ENCODE measurements at places on chromosomes 11 and 22. TPM values are rescaled to one million over a fixed set of nuclear protein-coding genes. Genes with fewer than 3 reads are reported as not detected.
A peak's percentile ranks its signal among the peaks of the same experiment; 100 is the strongest.

- DNase-seq, result no peak
Measured at GRCh38 chr22:45329530-45329936, 19.8 kb downstream of the FAM118A start.

DNA sequence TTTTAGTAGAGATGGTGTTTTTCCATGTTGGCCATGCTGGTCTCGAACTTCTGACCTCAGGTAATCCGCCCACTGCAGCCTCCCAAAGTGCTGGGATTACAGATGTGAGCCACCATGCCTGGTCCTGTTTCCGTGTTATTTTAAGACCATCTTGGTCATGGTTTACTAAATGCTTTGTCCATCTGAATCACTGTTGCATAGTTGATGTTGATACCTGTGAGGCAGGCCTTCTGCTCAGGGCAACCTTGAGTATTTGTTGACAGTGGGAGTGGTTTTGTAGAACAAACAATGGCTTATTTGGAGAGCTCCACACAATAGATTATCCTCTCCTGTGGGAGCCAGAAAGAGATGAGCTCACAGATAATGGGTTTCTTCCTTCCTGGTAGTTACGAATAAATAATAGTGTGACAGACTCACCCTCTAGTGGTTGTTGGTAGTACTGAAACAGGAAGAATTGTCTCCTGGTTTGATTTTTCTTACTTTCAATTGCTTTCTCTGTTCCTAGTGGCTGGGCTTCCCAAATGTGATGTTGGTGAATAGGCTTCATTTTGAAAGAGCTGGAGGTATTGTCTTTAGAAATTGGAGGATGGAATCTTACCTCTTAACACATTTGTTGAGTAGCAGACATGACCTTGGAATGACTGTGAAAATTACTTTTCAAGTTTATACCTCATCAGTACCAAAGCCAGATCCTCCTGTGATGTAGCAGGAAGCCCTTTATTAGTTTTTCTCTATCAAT is 39.0 kb downstream of the CTNND1 start:
- DNase-seq, result peak; percentile 78

The A4GALT gene
- 9.0 TPM for total RNA-seq

- DNase-seq, result no peak
Measured at GRCh38 chr22:30347255-30347892, 9.3 kb downstream of the SF3A1 start.

The C2CD2L gene
- total RNA-seq, result 4.5 TPM

DNA sequence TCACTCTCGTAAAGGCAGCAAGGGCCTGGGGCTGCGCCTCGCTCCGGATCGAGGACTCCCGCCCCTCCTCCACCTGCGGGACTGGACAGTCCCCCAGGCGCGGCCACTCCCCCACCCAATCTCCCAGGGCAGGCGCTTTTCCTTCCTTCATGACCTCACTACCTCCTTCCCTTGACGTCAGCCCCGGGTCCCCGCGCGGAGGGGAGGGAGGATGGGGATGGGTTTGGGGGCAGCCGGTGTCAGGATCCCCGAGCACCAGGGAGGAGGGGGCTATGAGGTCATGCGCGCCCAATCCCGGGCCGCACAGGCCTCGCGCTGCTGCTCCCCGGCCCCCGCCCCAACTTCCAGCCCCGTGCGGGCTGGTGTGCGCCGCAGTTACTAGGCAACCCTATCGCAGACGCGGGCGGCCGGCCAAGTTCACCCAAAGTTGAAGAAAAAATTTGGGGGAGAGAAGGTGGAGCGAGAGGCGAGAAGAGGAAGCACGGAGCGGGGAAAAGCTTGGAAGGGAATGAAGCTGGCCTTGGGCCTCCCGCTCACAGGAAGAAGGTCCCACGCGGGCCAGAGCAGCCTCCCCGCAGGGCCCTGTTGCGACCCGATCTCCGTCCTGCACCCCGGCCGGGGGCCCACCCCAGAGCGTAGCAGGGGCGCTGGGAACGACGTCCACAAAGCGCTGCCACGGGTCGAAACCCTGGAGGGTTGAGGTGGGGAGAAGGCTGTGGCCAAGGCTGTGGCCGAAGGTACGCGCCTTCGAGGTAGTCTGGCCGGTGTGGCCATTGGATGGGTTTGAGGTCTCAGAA is 8.3 kb downstream of the WT1 start:
- DNase-seq, result no peak

The APOL1 gene
- total RNA-seq, result 12.9 TPM

The PRR33 gene
- not detected for total RNA-seq

- DNase-seq, result peak; percentile 86
Measured at GRCh38 chr22:35838855-35839576, 121.3 kb downstream of the APOL5 start.

The USP2 gene
- under 0.01 TPM for total RNA-seq

DNA sequence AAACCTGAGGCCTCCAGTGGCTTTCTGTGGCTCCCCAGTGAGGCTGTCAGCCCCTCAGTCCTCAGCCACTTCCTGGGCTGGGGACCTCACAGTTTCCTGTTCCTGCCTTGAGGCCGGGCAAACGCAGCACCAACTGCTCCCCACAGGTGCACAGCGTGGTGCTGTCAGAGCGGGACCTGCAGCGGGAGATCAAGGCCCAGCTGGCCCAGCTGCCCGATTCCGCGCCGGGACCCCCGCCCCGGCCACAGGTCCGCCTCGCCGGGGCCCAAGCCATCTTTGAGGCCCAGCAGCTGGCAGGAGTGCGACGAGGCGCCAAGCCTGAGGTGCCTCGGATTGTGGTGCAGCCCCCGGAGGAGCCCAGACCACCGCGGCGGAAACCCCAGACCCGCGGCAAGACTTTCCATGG is 5.4 kb downstream of the TBC1D10C start:
- no peak for DNase-seq

- DNase-seq, result no peak
Measured at GRCh38 chr11:77379253-77379652, 77.8 kb upstream of the GDPD4 start.

The OR52A5 gene
- total RNA-seq, result not detected

The MUC5AC gene
- total RNA-seq, result not detected

DNA sequence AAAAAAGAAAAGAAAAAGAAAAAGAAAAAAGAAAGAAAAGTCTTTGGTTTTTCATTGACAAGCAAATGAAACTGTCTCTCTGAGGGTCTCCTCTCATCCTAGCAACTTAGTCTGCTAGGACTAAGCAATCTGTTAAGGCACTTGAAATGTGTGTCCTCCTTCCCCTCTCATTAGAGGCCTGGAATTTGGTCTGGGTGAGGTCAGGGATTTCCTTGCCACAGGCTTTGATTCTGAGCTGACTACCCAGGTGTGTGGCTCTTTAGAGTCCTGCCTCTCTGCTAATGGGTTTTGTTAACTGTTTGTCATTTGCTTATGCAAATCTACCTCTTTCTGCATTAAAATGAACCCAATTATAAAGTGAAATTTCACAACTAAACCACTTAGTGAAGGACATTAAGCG is 18.3 kb upstream of the PKNOX2 start:
- no peak for DNase-seq

DNA sequence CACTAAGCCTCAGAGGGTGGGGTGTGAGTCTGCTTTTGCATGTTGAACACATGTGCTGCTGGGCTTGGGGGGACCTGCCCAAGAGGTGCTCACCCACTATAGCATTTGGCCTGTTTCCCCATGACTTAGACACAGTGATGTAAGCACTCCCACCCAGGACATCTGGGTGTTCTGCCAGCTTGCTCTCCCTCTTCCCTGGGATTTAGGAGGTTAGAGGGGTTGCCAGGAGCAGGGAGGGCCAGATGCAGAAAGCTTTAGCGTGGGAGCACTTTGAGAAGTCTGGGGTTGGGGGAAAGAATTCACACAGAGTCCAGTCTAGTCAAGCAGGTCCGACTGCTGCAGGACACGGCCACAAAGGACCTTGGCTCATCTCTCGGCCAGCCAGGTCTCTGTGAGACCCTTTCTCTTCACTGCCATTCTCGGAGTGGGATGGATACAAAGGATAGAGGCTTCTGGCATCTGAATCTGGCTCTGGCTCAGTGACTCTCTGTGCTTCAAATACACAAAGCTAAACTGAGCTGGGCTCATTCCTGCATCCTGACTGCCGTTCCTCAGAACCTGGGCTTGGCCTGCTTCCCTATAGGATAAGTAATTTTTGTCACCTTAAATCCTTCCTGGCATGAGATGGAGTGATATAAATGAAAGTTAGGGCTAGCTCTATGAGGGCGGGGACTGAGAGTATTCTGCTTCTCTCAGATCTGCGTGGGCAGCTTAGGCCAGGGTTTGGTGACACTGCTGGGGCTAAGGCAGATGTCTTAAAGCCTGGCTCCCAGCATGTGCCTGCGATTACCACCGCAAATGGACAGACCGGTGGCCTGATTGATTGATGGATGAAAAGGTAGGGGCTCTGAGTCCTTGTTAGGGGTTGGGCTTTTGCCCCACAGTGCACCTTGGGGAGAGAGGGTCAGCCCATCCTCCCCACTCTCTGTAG is 14.5 kb downstream of the USP2 start:
- DNase-seq, result peak; percentile 47

DNA sequence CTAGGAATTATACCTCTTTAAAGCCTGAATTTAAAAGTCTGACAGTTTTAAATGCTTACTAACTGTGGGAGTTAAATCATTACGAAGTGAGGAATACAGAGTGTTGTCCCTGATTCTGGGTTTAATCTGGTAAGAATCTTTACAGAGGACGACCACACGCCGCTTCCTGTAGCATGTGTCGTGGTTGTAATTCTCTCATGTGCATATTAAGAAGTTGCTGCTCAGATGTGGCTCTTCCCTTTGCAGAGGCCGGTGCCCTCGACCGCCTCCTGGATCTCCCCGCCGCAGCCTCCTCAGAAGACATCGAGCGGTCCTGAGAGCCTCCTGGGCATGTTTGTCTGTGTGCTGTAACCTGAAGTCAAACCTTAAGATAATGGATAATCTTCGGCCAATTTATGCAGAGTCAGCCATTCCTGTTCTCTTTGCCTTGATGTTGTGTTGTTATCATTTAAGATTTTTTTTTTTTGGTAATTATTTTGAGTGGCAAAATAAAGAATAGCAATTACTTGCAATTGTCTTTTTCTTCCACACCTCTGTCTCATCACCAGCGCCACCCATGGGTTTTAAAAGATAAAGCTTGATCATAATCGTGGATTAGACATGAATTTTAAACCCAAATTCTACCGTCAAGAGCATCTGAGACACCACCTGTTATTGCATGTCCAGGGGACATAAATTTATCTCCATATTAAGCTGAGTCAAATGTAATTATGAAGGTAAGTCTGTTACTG is 6.5 kb downstream of the GAL start:
- peak; percentile 12 for DNase-seq

The SYCE3 gene
- total RNA-seq, result not detected

The VSIG10L2 gene
- not detected for total RNA-seq

The JAML gene
- total RNA-seq, result not detected

DNA sequence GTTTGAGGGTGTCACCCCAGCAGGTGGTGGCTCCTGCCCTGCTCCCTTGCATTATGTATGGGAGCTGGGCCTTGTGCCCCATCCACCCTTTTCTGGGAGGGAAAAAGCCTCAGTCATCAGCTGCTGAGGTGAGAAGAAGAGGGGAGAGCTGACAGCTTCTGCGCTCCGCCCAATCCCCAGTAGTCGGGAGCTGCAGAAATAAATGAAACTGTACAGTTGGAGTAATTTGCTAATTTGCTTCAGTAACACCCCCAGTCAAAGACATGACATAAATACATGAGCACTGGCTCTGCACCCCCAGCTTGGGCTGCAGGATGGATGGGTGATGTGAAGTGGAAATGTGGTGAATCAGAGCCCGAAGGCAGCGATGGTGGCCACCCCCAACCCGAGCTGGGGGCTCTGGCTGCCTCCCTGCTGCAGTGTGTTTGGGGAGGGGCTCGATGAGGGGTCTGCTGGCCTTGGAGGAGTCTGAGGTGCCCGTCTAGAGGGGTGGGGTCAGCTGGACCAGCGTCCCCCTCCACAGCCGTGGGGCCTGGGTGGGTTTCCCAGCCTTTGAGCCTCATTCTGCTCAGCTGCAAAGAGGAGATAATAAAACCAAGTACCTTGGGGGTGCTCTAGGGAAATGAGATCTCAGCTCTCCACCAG is 59.2 kb downstream of the MPPED1 start:
- DNase-seq, result no peak
